ENCODE measurements at places on chromosomes 5 and 9. TPM values are rescaled to one million over a fixed set of nuclear protein-coding genes. Genes with fewer than 3 reads are reported as not detected.

The HARS2 gene
- total RNA-seq, result 36.8 TPM

The OTP gene
- 0.09 TPM for total RNA-seq

The BAAT gene
- 0.15 TPM for total RNA-seq

The QRFP gene
- total RNA-seq, result 0.56 TPM

The KIF24 gene
- total RNA-seq, result 6.1 TPM

The SRP19 gene
- 61.5 TPM for total RNA-seq

The IL9 gene
- not detected for total RNA-seq

The C5orf34 gene
- total RNA-seq, result 8.9 TPM

The NR2F1 gene
- total RNA-seq, result 134 TPM

The PIP5KL1 gene
- total RNA-seq, result 3.3 TPM

- no peak for ATAC-seq
These were observed 29.4 kb downstream of the DROSHA start for GRCh38 chr5:31502506-31502905.

- no peak for ATAC-seq
These were observed 382.6 kb upstream of the IRX4 start for GRCh38 chr5:2265341-2265740.

GRCh38 chr5:153489611-153490010, 859 bp upstream of the GRIA1 start:
- peak; percentile 34 for ATAC-seq
